ENCODE measurements at places on chromosomes 3 and 15. TPM values are rescaled to one million over a fixed set of nuclear protein-coding genes. Genes with fewer than 3 reads are reported as not detected.

GRCh38 chr3:45145681-45146614 lies at the start of gene CDCP1:
Gene CDCP1, minus strand, starts transcription at chr3:45146378. Its CDS starts 91 bp downstream, at chr3:45146287.
- DNase-seq: no peak

GRCh38 chr15:50182219-50183013 lies 420 bp downstream of the SLC27A2 start:
- peak; percentile 38 for DNase-seq

- DNase-seq: no peak
These were observed 296.6 kb upstream of the CDIN1 start for GRCh38 chr15:36282821-36283220.

DNA sequence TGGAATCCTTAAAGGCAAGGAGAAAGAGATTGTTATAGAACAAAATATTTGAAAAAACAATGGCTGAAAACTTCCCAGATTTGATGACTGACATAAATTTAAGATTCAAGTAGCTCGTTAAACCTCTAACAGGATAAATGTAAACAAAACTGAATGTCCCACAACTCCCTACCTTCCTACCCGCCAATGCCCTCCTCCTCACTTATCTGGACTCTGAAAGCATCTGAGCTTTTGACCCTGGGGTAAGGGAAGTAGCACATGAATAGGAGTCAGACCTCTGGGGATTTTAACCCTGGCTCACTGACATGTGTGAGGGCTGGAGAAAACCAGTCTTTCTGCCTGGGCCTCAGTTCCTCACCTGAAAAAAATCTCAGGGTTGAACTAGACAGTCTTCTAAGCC lies 26.9 kb downstream of the CYP19A1 start:
- no peak for DNase-seq

DNA sequence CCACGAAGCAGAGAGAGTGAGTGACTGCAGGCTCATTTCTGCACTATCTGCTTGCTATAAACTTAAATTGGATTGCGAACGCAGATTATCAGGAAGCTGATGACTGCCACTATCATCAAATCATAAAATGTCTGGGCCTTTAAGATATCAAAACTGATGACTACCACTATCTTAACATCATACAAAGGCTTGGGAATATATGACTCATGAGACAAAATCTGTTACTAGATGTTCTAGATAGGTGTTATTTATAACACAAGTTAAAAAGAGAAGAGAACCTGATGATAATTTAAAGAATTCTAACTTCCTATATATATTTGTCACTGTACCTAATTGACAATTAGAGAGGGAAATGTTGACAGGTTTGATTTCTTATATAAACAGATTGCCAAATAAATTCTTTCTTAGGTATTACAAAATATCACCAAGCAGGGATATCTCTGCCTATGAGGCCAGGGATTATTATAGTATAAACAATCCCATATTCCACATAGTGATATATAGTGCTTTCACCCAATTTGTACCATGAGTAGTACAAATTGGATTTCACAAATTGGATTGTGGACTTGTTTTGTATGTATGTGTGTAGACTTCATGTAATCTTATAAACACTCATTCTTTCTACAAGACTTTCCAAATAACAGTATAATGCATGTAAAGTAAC lies 1157.2 kb downstream of the ROBO1 start:
- no peak for DNase-seq

MST1R gene
- not detected for polyA plus RNA-seq

Measured in naive B cell (primary cell).